ENCODE measurements at places on chromosomes 2 and 18.

GRCh38 chr18:43964666-43965065 lies 687.4 kb upstream of the SYT4 start:
- no peak for DNase-seq

GRCh38 chr2:138298900-138299299 lies 202.7 kb upstream of the SPOPL start:
- no peak for DNase-seq

DNA sequence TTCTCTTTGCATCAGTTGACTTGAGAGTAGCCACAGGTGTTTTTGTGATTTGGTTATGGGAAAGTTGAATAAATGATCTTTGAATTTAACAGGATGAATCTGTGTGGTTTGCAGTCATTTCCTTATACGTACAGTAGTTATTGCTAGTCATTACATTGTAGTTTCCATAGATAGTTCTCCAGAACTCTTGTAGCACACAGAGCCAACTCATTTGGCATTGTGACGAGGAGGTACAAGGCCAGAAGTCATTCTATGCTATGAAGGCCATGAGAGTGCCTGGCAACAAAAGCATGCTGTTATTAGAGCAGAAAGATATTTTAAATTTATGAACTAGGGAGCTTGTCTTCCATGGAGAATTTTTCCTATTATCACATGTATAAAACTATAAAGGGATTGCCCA lies 973.0 kb upstream of the CHAC2 start:
- DNase-seq: no peak

GRCh38 chr2:121611730-121612705 lies 37.2 kb downstream of the CLASP1 start:
- no peak for DNase-seq

GRCh38 chr2:38632980-38633379 lies 30.3 kb upstream of the HNRNPLL start:
- DNase-seq: no peak

GRCh38 chr2:200649724-200650123 lies 63.9 kb downstream of the AOX1 start:
- no peak for DNase-seq

- DNase-seq: no peak
Observed at GRCh38 chr18:59067873-59068272, 71.8 kb upstream of the SEC11C start.

GRCh38 chr18:69401226-69401971 lies 711 bp downstream of the DOK6 start:
- no peak for DNase-seq

DNA sequence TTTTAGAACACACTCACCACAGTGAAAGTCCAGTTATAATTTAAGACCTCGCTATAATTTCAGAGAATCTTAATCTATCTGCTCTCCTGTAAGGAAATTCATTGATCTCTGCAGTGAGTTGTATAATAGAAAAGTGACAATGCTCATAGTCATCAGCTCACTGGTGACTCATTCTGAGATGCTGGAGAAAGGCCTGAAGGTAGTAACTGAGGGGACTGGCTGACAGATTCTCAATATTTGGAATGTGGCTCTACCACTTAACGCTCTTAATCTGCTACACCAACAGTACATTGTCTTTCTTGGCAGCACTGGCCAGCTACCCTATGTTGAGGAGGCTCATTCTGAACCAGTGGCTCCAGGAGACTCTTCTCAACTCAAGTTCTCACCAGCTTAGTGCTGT lies 246.1 kb downstream of the RPRM start:
- DNase-seq: no peak

GRCh38 chr18:35533916-35534405 lies 36.2 kb upstream of the INO80C start:
- DNase-seq: no peak

- DNase-seq: no peak
Observed at GRCh38 chr2:38668779-38669479, 3.0 kb downstream of the GALM start.

- DNase-seq: no peak
Observed at GRCh38 chr2:8575834-8576423, 105.9 kb upstream of the ID2 start.

- DNase-seq: peak; percentile 44
Observed at GRCh38 chr2:15145046-15145817, 415.9 kb downstream of the NBAS start.

DNA sequence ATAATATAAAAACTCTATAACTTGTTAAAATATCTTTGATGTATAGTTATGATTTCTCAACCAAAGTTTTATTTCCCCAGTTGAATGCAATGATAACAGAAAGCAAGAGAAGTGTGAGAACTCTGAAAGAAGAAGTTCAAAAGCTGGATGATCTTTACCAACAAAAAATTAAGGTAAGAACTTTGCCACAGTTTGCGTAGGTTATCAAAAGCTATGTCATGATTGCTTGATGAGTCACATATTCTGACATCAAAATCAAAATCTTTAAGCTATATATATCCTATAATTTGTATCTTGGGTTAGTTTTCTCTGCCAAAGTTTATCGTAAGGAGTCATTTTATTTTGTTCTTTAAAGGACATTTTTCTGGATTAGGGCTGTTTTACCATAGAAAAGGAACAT lies 35.0 kb downstream of the NDC80 start:
- no peak for DNase-seq

DNA sequence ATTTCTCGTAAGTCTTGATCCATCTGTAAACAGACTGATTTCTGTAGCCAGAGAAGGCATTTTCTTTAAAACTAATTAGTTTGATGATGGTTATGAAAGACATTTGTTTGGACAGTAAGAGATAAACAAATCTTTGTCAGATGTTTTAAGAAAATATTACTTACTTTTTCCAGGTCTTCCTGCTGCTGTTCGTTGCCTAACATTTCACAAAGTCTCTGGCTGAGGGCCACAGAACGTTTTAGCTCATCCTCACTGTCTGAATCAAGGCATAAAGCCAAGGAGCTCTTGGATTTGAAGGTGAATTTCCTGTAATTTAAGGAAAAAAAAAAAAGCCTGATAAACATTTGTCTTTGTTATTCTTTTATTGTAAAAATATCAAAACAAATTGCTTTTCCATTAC lies 57.8 kb downstream of the VIL1 start:
- DNase-seq: no peak

DNA sequence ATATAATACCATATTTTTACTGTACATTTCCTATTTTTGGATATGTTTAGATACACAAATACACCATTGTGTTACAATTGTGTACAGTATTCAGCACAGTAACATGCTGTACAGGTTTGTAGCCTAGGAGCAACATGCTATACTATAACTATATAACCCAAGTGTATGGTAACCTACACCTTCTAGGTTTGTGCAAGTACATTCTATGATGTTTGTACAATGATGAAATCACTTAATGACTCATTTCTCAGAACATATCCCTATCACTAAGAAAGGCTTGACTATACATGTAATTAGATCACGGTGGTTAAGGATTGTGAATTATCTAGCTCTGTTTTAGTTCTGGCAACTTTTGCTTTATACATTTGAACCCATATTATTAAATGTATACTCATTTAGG lies 31.3 kb downstream of the NPHP1 start:
- DNase-seq: peak; percentile 41

DNA sequence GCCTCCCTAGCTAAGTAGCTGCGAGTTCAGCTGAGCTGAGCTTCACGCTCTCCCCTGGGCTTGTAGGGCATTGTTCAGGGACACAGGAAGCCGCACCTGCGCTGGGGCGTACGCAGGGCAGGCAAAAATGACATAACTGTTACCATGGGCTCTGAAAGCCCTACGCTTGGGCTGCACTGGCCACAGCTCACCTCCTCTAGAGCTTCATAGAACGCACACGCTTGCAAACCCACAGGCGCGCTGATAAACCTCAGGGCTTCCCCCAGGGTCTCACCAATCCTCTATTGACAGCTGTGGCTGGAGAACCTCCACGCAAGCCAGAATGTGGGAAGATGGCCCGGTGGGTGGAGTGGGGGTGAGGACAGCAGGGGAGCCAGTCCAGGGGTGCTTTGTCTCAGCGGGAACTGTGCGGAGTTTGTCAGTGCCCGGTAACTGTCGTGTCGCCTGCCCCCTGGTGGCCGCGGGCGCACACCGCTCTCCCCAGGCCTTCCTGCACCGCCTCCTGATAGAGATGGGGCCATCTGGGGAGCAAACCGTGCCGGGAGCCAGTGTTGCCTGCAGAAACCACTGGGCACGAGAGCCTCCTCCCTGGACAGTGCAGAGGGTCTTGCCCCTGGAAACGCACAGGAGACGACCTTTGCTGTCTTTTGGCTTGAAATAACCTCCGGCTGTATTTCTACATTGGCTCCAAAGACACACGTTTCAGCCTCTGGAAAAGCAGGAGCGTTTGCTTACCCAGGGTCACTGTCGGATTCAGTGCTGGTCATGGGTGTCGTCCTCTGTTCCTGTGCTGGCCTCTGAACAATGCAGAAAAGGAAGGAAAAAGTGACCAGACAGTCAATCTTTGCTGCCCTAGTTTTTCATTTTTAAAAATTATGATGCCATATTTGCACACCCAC lies 17.0 kb upstream of the CIDEA start:
- DNase-seq: peak; percentile 28

GRCh38 chr2:169819106-169819505 lies 5.6 kb downstream of the METTL5 start:
- DNase-seq: peak; percentile 15

DNA sequence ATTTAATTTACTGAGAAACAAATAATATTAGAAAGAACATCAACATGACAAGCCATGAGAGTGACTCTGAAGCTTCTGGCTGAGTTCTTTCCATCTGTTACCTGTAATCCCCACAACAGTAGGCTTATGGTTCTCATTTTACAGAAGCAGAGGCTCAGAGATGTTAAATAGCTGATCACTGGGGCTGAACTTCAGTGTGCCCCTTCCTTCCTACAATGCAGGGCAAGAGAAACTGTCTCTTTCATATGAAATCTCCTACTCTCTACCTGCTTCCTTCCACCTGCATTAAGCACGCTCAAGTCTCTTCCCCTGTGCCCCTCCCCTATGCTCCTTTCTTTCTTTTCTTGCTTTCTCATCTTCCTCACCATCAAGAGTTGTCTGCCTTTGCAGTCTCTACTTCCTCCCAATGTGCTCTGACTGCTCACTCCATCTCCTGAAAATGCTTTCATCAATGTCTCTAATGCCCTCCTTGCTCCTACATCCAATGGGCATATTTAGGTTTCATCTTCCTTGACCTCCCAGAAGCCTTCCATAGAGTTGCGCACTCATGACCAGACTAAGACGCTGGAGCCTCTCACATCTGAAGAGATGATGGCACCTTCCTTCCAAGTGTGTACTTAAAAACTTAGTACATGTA lies 23.7 kb downstream of the APOB start:
- no peak for DNase-seq

DNA sequence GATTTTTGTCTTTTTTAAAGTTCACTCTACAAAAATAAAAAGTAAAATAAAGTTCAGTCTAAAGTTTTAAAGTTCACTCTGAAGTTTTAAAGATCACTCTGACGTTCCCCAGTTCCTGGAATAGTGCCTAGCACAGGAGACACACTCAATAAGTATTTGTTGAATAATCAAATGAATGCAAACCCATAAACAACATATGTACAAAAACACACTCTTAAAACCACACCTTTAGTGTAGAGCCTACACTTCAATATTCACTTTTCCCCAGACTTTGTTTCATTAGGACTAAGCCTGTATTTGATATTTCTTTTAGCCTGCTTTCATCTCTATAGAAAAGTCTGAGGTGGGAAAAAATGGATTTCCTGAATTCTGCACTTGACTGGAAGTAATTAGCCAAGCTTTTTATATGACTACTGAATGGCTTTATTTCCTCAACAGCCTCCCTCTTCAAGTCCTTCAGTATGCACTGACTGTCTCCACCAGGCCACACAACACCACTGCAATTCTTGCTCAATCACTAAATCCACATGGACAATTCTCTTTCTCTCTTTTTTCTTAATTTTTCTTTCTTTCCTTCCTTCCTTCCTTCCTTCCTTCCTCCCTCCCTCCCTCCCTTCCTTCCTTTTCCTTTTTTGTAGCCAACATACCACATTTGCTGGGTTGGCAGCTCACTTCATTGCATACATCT lies 104.6 kb downstream of the SS18 start:
- no peak for DNase-seq

- DNase-seq: no peak
Observed at GRCh38 chr2:202844656-202845055, 26.9 kb downstream of the ICA1L start.

GRCh38 chr18:6731222-6731596 lies 1.7 kb downstream of the ARHGAP28 start:
- DNase-seq: peak; percentile 45

Measured in HFFc6 (cell line).